ENCODE measurements at places on chromosomes 2 and 18.
A peak's percentile ranks its signal among the peaks of the same experiment; 100 is the strongest.

- peak; percentile 29 for DNase-seq
Observed at GRCh38 chr2:222693837-222694236, 22.4 kb downstream of the MOGAT1 start.

DNA sequence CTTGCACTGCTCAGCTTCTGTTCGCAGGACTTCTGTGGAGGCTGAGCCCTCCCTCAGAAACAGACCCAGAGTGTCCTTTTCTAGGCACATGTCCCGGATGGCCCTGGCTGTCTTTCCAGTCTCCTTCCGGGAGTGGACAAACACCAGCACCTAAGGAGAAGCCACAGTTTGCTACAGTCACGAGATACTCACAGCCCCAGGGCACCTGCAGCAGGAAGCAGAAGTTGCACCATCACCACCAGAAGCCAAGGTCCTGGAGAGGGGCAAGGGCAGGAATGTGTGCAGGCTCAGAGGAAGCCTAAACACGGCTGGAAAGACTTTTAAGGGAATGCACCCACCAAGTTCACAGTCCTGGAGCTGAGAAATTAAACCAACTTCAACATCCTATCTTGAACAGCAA lies 13.6 kb downstream of the SNRNP200 start:
- DNase-seq, result no peak

DNA sequence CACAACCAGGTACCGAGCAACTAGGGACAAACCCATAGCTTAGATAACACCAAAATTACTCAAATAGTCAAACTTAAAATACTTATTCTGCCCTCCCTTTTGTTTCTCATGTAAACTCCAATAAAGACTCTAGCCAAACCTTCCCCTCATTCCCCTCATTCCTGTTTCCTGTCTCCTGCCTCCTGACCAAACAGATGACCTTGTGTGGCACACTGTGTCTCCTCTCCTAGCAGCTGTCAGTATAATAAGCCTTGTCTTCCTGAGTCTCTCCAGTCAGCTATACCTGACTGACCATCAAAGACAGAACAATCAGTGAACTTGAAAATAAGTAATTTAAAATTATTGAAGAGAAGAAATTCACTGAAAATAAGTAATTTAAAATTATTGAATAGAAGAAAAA lies 14.3 kb downstream of the SULT1C4 start:
- no peak for DNase-seq

DNA sequence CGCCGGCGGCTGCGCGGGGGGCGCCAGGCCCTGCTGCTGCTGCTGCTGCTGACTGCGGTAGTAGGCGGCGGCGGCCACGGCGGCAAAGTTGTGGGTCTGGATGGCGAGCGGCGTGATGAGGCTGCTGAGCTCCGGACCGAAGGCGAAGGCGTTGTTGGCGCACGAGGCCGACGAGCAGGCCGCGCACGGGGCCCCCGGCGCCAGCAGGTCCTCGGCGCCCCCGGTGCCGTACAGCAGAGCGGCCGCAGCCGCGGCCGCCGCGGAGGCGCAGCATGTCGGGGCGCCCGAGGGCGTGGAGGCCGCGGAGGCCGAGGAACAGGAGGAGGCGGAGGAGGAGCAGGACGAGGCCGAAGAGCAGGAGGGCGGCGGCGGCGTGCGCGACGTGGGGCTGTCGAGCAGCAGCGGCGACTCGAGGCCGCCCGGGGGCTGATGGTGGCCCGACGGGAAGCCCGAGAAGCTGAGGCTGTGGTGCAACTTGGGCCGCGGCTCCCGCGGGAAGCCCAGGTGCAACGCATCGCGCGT lies 1.8 kb downstream of the ZFP36L2 start:
- no peak for DNase-seq

DNA sequence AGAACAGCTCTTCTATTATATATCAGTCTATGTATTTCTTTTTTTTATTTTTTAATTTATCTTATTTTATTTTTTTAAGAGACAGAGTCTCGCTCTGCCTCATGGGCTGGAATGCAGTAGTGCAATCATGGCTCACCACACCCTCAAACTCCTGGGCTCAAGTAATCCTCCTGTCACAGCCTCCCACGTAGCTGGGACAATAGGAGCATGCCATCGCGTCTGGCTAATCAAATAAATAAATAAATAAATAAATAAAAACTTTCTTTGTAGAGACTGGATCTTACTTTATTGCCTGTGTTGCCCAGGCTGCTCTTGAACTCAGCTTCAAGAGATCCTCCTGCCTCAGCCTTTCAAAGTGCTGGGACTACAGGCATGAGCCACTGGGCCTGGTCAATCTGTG lies 117.0 kb downstream of the RBMS1 start:
- DNase-seq, result no peak

DNA sequence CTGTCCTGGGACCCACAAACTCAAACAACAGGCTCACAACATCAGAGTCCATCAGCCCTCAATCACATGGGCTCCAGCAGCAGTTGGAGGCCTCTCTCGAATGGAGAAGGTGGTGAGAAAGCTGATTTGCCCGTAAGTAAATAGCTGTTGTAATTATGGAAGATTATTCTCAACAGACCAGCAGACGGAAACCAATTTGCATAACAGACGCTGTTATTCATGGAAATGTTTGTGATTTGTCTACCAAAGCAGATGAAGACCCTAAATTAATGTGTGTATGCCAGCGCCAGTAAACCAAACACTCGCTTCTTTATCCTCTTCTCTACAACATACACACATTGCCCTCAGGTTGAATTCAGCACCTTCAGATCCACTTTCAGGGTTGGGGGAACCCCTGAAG lies 23.4 kb upstream of the GALNT14 start:
- DNase-seq, result no peak

DNA sequence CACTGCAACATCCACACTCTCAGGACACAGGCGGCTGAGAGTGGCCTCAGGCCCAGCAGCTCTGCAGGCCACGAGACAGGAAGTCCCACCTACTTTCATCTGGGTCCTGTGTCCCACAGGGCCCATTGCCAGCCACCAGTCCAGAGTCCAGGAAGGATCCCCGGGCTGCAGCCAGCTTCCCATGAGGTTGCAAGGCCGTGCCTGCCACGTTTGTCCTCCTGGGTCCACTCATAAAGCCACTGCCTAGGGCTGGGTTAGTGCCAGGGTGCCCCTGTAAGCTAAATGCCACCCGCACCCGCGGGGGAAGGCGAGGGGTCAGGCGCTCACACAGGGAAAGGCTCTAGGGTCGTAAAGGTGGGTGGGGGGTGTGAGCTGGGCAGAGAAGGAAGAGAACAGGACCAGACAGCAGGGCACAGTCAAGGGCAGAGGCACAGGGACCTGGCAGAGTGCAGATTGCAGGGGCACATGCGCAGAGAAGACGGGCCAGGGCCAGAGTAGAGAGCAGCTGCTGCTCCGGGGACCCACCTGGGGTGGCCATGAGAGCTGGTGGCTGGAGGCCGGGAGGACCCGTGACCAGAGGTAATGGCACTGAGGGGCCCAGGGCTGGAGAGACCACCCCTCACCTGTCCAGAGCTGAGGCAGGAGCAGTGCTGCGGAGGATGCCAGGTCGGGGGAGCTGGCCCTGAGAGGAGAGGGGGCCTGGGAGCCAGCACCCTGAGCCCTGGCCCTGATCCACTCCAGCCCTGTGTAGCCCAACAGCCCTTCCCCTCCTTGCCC lies 8.0 kb downstream of the AGXT start:
- DNase-seq, result no peak

Measured in iPS-NIHi11 (cell line).